ENCODE measurements at places on chromosomes 12 and 14.

DNA sequence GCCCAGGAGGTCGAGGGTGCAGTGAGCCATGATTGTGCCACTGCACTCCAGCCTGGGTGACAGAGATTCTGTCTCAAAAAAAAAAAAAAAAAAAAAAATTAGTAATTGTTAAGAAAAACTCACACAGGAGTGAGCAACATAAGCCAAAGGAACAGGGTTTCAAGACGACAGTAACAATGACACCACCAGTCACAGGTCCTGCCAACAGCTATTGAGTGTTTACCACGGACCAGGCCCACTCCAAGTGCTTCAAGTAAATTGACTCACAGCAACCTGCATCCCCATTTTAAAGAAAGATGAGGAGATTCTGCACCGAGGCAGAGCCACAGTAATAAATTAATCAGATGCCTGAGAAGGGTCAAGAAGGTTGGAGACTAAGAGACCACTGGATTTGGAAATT lies 194.5 kb downstream of the DPF3 start:
- DNase-seq = no peak

DNA sequence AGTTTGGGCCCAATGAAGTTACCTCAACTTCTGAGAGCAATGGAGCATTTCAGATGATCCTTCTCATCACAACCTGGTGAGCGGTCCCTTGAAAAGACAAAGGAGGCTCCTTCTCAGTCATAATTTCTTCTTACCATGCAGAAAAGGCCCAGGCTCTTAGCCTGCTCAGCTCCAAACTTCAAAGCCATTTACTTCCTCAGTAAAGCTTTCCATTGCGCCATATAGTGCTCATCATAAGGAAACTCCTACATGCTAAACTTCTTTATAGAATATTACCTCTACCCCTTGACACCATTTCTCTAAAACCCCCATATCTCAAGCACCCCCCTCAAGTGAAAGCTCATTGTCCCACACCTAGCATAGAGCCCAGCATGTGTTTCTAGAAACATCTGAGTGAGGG lies 127.1 kb downstream of the GTF2A1 start:
- no peak for DNase-seq

DNA sequence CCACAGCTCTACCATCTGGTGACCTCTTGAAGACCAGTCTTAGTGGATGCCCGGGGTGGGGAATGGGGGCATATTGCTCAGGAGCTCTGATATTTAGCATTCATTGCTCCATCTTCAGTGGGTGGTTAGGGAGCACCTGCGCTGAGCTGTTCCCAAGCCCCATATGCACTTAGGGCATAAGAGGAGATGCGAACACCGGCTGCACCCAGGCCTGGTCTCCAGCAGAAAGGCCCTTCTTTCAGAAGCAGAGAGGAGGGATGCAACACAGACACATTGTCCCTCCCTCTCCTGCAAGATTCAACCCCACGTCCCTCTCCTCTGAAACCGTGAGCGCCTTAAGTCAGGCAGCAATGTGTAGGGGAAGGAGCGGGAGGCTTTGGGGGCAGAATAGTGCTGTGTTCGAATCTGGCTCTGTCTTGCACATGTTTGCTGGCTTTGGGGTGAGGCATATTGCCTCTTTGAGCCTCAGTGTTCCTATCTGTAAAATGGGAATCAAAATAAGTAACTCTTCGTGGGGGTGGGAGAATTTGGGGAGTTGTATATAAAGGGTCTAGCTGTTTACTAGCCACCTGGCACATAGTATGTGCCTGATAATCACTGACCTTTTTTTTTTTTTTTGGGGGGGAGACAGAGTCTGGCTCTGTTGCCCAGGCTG lies 87.7 kb downstream of the FOXN4 start:
- DNase-seq = no peak

GRCh38 chr12:12180575-12180974 lies 86.3 kb downstream of the LRP6 start:
- DNase-seq = no peak

All from nephron progenitor cell (in vitro differentiated cells).